Fibroblast of gingiva (primary cell): ENCODE measurements at places on chromosomes 3 and 15.

DNA sequence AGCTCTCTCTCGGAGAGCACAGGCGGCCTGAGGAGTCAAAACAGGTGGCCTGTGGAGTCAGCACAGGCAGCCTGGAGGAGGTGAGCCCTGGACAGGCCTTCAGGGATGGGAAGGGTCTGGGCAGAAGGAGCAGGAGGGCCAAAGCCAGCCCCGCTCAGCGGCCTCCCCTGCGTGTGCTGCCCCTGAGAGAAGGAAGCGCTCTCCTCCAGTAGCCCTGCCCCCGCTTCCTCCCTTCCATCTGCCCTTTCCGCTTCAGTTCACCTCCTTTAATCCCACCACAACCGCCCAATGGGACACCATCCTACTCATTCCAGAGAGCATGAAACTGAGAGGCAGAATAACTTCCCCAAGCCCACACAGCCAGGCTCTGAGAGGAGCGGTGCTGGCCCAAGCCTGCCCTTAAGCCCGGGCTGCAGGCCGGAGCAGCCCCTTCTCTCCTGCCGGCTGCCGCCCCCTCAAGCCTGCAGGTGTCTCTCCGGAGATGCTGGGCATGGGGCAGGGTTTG lies 3.2 kb upstream of the NR2E3 start:
- no peak for DNase-seq

DNA sequence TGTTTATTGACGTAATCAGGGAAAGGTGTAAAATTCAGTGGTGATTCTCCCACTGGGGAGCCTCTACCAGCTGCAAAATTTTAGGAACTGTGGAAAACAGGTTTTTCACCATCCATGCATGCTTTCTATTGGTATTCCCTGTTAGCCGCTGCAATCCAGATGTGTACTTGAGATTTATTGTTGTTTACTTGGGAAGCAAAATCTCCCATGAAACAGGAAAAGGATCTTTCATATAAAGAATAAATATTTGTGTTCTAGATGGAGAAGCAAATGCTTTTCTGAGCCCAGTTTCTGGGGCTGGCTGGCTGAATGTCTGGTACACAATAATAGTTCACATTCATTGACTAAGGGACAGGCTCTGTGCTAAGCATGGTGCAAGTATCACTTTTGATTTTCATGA lies 144.6 kb upstream of the RASGRP1 start:
- DNase-seq = no peak

- DNase-seq = peak; percentile 86
These were observed 17.6 kb downstream of the CALML4 start for GRCh38 chr15:68187559-68187958.

GRCh38 chr15:71349736-71350526 lies 234.7 kb downstream of the THSD4 start:
- no peak for DNase-seq

DNA sequence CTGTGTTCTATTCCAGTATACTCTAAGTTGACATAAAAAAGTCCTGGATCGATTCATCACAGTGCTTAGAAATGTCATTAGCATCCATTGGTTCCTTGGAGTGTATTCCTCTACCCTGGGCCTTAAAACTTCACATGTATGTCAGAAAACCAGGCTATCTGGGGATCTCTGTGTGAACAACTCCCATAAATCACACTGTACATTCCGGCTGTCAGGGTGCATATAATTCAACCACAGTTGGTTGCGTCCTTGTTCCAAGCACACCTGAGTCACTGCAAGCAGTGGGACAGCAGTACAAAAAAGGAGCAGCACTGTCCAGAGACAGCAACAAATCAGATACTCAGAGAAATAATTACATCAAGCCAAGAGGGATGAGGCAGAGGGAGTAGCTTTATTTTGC lies 52.4 kb downstream of the PDZRN3 start:
- no peak for DNase-seq

DNA sequence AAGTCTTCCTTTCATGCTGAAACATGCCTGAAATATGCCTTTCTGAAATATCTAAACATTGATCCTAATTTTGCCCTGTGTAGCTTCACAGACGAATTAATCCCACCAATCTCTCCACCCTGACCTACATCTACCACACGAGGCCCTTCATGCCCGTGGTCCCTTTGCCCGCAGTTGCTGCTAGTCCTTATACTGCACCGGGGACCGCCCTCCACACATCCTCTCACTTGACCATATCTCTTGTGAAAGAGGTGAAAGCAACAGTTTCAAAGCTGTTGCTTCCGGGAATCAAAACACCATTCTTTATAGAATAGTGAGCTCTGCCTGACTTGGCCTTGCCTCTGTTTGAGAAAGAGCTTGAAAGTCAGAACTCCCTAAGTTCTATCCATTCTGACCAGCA lies 499.5 kb downstream of the NTRK3 start:
- DNase-seq = no peak

GRCh38 chr3:71398157-71398836 lies 185.2 kb downstream of the FOXP1 start:
- DNase-seq = no peak

DNA sequence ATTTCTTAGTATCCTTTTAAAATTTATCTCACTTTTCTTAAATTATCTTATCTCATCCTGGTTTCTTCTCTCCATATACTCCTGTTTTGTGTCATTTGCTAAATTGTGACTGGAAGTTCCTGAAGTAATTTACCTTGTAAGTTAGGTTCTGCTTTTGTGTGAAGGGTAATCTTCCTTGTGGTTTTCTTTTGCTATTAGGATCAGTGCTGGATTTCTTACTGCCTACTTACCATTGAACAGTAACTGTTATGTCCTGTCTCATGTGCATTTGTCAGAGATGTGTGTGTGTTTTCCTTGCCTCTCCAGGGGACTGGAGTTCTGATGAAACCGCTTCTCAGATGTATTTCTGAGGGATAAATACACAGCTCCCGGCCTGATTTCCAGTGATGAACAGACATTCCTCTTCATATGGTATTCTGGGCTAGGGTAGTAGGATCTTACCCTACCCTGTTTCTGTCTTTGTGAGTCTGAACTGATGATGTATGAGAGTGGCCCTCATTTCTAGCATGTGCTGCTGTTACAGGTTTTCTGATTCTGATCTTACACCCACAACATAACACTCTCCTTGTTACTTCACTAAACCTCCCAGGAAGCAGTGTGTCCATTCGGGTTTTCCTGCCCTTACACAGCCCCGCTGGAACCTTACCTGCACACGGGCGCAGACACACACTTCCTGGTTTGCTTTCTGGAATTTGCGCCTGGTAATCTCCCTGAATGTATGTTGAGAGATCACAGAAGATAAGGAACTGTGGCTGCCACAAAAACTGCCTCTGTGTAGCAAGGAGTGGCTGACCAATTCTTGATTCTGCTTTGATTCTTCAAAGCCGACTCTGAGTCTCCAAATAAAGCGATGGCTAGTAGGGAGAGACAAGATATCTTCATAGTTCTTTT lies 14.7 kb downstream of the PAK2 start:
- peak; percentile 45 for DNase-seq

DNA sequence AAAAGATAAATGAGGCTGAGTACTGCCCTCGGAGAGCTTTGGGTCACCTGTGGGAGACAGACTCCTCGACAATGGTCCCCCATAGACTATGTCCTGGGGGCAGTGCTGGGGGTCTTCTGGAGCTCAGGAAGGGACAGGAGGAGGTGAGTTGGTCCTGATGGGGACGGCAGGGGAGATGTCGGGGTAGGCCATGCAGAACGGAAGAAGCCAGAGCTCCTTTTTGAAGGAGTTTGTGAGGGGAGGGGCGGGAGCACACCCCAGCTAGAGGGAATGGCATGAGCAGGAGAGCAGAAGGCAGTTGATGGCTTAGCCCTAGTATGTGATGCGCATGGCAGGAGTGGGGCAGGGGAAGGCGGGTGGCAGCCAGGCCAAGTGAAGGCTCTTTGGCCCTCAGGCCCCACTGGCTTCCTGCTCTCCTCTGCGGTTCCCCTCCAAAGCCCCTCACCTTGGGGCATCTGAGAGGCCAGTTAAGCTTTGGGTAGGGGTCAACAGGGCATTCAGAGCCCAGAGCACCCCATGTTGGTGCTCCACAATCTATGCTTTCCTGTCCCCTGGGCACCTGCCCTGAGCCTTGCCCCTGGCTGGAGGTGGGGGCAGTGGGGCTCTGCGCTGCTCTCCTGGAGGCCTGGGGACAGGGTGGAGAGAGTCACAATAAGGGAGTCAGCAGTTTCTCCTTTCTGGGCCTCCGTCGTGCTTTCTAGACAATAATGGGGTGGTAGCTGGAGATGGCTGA lies 179.3 kb downstream of the SMAD6 start:
- DNase-seq = no peak

GRCh38 chr15:80974914-80975313 lies 14.7 kb downstream of the MESD start:
- no peak for DNase-seq

- no peak for DNase-seq
These were observed 18.1 kb downstream of the ADGRG7 start for GRCh38 chr3:100627491-100627890.

DNA sequence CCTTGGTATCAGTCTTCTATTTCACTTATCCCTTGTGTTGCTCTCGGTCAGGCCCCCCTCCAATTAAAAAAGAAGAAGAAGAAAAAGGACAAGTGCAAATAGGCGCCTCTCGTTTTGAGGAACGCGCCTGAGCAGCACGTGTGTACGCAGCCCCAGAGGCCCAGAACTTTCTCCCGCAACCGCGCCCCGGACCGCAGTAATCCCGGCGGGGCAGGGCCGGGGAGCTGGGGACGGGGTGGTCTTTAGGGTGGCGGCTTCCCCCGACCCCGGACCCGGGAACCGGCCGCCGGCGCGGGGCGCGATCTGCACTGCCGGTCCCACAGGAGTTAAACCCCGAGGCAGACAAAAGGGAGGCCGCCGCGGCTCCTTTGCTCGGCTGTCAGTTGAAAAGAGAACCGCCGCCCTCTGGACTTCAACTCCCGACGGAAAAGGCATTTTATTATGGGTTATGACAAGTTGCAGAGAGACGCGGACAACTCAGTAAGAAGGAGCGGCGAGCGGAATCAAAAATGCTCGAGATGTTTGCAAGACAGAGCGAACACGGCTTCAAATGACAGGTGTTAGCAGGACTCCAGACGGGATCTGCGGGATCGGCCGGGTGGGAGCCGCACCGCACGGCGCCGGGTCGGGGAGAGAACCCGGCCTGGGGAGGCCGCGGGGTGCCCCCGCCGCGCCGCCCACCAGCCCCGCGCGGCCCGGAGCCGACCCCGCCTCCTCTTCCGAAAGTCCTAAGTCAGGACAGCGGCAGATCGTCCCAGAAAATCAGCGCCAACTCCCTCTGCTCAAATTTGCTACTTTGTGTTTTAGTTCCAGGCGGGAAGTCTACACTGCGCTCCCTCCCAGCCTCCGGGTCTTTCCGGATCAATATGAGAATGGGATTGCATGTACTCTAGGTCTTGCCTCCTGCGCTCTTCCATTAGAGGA lies 79.0 kb downstream of the NR2F2 start:
- no peak for DNase-seq

DNA sequence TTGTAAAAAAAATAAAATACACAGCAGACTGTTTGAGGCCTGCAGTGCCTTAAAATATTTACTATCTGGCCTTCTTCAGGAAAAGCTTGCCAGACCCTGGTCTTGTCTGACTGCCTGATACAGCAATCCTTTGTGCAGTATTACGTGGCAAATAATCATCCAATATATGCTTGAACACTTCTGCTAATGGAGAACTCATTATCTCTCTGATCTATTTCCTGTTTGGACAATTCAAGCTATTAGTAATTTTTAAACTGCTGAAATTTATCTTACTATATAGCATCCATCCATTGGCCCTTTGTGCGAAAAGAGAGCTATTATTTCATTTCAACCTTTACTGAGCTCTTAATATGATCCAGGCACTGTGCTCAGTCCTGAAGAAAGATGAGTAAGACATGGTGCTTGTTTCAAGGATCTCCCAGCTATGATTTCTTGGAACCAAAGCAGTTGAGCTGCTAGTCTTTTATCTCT lies 15.9 kb downstream of the ATG7 start:
- peak; percentile 42 for DNase-seq

GRCh38 chr15:88250826-88251225 lies 5.7 kb downstream of the NTRK3 start:
- no peak for DNase-seq

DNA sequence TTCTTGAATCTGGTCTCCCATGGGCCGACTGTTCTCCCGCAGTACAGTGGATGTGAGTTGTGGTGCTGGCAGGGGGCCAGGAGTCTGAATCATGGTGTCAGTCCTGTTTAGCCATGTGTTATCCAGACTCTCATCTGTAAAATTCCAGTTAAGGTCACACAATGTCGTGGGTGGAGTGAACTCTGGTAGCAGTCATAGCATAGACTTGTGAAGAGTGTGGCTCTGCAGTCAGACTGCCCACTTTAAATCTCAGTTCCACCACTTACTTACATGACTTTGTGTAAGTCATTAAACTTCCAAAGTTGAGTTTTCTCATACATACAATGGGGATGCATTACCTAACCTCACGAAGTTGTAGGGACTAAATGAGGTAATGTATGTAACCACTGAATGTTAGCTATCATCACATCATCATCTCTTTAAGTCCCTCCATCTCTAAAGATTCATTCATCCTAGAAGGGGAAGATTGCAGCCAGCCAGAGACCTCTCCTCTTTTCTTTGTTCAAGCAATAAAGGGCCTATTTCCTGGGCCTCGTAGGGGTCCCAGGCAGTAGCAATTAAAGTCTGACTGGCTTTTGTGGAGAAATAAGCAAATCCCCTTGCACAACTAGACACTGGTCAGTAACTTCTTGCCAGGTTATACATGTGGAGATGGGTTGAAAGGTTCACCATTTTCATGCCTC lies 93.9 kb downstream of the PCCB start:
- DNase-seq = peak; percentile 81

GRCh38 chr15:78192826-78193594 lies 41.4 kb downstream of the ACSBG1 start:
- no peak for DNase-seq

- no peak for DNase-seq
These were observed 29.4 kb downstream of the CCK start for GRCh38 chr3:42236611-42237010.

DNA sequence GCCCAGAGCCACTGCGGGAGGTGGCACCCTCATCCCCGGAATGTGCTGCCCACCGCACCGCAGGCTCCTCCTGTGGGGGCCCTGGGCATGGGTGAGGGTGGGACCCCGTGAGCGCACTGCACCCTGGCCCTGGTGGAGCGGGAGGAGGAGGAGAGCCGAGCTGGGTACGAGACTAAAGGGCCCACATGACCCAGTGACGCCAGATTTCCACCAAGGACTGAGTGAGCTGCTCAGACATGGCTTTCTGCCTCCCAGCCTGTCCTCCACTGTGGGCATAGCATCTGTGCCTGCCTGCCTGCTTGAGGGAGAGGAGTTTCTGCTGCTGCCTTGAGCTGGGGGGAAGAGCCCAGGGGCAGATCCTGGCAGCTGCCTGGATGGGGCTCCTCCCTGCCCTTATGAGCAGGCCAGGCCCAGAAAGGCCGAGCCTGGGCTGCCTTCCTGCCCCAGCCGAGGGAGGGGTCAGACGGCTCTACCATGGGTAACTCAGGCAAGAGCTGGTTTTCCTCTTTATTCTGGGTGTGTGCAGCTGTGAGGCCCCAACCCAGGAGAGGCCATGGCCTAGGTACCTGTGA lies 88.4 kb downstream of the VGLL4 start:
- DNase-seq = no peak
